ENCODE measurements at places on chromosomes 6 and 20.

- no peak for DNase-seq
These were observed 4.3 kb downstream of the OR2J3 start for GRCh38 chr6:29112135-29112534.

- DNase-seq = no peak
These were observed 45.5 kb downstream of the MRPL14 start for GRCh38 chr6:44081753-44082152.

DNA sequence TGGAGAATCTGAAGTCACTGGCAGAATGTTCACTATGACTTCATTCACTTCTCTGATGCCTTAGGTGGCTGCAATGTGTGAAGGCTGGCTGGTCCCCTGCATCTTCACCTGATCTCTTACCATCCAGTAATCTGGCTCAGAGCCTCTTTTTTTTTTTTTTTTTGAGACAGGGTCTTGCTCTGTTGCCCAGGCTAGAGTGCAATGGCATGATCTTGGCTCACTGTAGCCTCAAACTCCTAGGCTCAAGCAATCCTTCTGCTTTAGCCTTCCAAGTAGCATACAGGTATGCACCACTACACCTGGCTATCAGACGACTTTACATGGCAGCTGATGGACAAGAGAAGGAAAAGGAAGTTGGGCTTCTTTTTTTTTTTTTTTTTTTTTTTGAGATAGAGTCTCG is 25.8 kb upstream of the JARID2 start:
- no peak for DNase-seq

GRCh38 chr20:38673725-38674091 is 50.6 kb upstream of the SLC32A1 start:
- DNase-seq = no peak

DNA sequence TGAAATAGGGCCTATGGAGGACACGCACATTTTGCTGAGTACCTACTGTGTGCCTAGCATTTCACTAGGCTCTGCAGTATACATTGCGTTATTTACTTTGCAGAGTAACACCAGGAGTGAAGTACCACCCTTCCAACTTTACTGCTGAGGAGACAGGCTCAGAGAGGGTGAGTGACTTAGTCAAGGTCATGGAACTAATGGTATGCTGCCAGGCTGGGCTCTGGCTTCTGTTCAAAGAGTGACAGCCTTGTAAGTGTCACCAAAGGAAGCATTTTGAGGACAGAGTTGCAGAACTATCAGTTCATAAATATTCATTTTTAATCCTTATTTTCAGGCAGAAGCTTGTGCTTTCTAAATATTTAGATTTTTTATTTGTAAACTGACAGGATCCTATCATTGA is 754.9 kb upstream of the CHD6 start:
- DNase-seq = no peak

GRCh38 chr20:18974660-18975059 is 161.1 kb downstream of the SCP2D1 start:
- no peak for DNase-seq

GRCh38 chr6:161094955-161095354 is 103.4 kb downstream of the MAP3K4 start:
- no peak for DNase-seq

DNA sequence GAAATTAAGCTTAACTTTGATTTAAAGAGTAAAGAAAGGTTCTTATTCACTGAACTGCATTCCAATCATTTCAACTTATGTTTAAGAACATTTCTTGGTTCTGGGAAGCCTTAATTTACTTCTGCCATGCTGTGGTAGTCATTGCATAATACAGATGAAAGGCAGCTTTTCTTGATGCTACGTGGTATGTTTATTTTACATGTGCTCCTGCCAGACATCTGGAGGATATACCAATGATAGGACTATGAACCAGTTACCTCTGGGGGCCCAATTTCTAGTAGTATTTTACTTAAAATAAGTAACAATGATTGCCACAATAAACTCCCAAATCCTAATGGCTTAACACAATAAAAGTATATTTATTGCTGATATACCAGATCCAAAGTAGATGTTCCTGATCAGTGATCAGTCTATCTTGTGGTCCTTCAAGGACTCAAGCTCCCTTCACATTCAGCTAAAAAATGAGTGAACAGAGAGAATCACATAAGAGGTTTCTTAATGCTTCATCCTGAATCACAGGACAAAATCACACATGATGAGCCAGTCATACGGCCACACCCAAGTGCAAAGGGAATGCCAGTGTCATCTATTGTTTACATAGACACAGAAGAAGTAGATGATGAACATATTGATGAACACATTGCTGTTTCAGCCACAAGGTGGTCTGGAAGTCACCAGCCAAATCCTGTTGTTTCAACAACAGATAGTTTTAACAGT is 56.5 kb upstream of the CCN2 start:
- DNase-seq = no peak

GRCh38 chr20:50216543-50217206 is 26.0 kb downstream of the CEBPB start:
- DNase-seq = no peak

DNA sequence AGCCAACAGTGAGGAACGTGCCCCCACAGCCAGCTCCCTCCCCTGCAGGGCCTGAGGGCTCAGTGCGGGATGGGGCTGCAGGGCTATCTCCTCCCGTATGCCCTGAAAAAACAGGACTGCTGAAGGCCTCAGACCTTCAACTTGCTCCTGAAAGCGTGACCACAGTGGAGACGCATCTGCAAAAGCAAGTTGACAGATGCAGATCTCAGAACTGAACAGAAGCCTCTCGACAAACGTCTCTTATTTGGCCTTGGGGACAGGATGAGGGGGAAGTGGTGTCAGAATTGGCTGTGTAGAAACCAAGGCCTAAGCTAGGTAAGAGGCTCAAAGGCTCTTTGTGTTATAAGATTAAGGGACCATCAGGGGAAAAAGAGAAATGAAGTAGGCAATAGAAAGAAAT is 120.7 kb upstream of the SLC22A23 start:
- DNase-seq = no peak

DNA sequence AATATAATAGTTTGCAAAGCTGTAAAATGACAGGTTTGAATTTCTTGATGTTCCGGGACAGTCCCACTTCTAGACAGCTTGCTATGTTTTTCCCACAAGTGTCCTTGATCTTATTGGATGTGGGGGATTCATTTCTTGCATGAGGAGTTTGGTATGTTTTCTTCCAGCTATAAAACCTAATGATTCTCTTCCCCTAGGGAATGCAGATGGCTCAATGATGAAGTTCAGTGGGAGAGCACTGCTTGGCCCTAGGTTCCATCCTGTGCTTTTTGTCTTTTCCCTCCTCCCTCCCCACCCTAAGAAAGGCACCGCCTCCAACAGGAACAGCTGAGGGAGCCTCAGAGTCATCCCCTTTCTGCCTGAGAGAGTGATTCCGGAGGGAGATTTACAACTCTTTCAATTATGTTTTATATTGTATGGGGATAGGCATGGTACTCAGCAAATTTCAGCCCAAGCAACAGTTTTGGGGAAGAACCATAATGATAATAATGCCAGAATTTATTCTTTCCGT is 149.2 kb downstream of the PHACTR1 start:
- no peak for DNase-seq

DNA sequence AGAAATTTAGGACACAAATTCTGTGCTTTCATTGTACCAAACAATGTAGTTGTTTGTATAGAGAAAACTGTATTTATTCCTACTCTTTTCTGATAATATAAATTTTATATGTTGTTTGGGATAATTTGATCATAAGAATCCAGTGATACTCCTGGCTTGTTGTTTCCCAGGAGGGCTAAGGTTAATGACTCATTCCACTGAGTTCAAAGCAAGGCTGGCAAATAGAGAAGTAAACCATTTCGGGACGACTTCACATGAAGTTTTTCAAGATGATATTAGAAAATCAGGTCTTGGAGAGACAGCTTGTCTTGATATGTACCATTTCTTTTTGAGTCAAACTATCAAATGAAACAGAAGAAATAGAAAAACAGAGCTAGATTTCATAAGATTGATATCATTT is 326.1 kb upstream of the CNR1 start:
- no peak for DNase-seq

GRCh38 chr6:163128324-163128723 is 286.2 kb upstream of the QKI start:
- no peak for DNase-seq

DNA sequence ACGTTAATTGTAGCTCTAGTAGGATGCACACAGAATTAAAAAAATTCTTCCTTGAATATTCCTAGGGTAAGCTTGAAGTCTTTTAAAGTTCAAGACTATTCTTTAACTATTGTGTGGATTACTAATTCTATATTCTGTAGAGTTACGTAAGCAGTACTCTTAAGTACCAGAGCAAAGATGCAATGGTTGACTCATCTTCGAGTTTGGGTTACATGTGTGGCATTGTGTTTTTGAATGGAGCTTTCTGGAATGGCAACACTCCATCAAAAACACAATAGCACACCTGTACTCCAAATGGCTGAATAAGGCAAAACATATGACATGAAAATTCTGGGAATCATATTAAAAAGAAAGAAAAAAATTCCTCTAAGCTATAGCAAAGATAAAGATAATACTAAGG is 33.5 kb upstream of the CEP162 start:
- DNase-seq = no peak

DNA sequence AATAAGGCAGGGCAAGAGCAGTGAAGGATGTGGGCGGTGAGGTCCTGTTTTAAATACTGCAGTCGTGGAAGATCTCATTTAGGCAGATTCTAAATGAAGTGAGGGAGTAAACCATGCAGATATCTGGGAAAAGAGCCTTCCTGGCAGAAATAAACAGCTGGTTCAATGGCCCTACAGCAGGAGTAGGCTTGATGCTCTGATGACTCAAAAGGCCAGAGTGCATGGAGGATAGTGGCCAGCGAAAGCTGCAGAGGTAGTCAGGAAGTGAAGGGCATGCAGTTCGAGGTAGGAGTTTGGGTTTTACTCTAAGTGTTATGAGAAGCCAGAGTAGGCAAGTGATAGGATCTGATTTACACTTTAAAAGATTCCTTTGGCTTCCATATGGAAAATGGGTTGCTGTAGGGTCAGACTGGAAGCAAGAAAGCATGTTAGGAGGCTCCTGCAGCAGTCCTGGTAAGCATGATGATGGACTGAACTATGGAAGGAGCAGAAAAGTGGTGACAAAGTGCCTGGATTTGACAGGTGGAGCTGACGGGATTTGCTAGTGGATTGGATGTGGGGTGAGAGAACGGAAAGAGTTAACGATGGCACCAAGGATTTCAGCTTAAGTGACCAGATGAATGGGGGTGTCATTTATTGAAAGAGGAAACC is 150.0 kb downstream of the GJA10 start:
- no peak for DNase-seq

- DNase-seq = no peak
These were observed 143.1 kb upstream of the INSM1 start for GRCh38 chr20:20224806-20225205.

GRCh38 chr20:20649945-20650344 is 62.5 kb downstream of the RALGAPA2 start:
- no peak for DNase-seq

GRCh38 chr6:99334526-99335127 is 14.8 kb downstream of the FAXC start:
- no peak for DNase-seq

DNA sequence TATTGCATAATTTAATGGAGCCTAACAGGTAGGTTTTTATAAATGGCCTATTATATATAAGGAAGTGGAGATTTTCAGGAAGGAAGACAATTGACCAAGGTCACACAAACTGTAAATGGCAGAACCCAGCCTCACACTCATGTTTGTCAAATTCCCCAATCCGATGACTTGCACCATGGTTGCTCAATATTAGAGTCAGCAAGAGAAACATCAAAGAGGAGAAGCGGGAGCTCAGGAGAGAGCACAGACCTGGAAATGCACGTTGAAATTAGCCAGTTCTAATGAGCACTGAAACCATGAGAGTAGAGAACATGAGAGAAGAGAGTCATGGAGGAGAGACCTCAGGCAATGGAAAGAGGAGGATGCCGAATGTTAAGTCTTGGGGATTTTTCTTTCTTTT is 13.5 kb upstream of the MLIP start:
- DNase-seq = no peak

DNA sequence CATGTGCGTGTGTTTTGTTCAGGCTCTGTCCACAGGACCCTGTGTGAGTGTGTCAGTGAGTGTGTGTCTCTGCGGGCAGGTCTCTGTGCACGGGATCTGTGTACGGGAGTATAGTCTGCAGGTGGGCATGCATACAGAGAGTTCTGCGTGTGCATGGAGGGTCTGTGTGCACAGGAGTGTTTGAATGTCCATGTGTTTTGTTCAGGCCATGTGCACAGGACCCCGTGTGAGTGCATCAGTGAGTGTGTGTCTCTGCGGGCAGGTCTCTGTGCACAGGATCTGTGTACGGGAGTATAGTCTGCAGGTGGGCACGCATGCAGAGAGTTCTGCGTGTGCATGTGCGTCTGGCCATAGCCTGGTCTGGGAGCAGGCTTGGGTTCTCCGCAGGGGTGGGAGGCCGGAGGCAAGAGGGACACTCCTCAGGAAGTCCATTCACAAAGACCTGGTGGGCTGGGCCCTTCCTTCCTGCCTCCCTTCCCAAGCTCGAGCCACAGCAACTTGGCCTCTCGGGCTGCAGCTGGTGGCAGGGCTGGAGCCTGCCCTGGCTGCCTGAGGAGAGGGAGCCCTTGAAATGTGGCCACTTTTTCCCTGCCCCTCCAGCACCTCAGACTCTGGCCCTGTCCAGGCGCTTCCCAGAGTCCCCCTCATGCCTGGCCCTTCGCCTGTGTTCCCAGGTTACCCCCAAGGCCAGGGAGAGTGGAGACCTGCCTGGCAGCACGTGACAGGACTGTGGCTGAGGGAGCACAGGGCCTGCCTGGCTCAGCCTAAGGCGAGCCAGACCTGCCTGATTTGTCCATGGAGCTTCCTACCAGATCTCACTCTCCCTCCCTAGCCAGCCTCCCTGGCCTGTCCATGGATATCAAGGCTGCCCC is 6.8 kb downstream of the HSPA12B start:
- no peak for DNase-seq

DNA sequence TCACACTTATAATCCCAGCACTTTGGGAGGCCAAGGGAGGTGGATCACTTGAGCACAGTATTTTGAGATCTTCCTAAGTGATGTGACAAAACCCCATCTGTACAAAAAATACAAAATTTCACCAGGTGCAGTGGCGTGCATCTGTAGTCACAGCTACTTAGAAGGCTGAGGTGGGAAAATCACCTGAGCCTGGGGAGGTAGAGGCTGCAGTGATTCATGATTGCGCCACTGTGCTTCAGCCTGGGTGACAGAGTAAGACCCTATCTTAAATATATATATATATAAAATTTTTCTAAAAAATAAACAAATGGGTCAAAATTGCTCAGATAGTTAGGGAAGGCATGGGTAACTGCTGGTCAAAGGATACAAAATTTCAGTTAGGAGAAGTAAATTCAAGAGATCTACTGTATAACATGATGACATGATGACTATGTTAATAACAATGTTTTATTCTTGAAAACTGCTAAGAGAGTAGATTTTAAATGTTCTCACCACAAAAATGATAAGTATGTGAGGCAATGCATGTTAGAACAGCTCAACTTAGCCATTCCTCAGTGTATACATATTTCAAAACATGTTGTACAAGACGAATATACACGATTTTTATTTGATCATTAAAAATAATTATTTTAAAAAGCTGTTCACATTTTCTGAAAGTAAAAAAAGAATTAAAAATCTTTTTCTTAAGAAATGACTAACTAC is 24.4 kb downstream of the TBC1D32 start:
- no peak for DNase-seq

GRCh38 chr6:166939894-166940293 is 16.5 kb downstream of the RNASET2 start:
- DNase-seq = no peak

Measured in activated naive CD4-positive, alpha-beta T cell (primary cell).